Activated CD4-positive, alpha-beta memory T cell treated with anti-CD3 and anti-CD28 coated beads, Interleukin-2, amount 10 ng/mL, durations not matched to agents 7 days and 5 days (primary cell): ENCODE measurements at places on chromosomes 12 and 14. TPM values are rescaled to one million over a fixed set of nuclear protein-coding genes. Genes with fewer than 3 reads are reported as not detected.
A peak's percentile ranks its signal among the peaks of the same experiment; 100 is the strongest.

GRCh38 chr12:116538682-116539305, 20.4 kb upstream of the MAP1LC3B2 start:
- H3K36me3 ChIP-seq = no peaks in the 10 kb centered on the region
- no peak overlapping the region for H3K4me3 ChIP-seq
- H3K27me3 ChIP-seq = peaks cover 7% of the 10 kb centered on the region

Gene RERGL
- not detected for total RNA-seq

DNA sequence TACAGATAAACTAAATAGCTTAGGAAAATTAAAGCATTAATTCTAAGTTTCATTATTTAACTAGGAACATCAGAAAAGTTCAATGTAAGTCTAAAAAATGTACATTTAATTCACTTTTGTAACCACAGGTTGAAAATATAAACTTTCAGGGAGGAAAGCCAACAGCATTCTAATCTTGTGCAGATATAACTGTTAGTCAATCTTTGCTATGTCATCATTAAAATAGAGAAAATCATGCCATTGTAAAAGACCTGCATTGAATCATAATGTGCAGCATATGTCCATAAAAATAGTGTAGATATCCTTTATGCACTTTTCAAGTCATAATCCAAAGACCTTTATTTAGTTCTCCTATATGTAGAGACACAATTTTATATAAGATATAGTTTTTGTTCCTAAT, 207.3 kb downstream of the ALG10B start:
- no peaks in the 10 kb centered on the region for H3K4me1 ChIP-seq
- no peak overlapping the region for H3K27ac ChIP-seq
- H3K27me3 ChIP-seq = no peaks in the 10 kb centered on the region
- no peak for DNase-seq
- H3K4me3 ChIP-seq = no peak overlapping the region

GRCh38 chr14:32047791-32048190, 29.3 kb upstream of the ARHGAP5 start:
- H3K4me3 ChIP-seq = no peak overlapping the region
- no peaks in the 10 kb centered on the region for H3K36me3 ChIP-seq
- DNase-seq = no peak
- peaks cover 15% of the 10 kb centered on the region for H3K4me1 ChIP-seq
- H3K27me3 ChIP-seq = no peaks in the 10 kb centered on the region

DNA sequence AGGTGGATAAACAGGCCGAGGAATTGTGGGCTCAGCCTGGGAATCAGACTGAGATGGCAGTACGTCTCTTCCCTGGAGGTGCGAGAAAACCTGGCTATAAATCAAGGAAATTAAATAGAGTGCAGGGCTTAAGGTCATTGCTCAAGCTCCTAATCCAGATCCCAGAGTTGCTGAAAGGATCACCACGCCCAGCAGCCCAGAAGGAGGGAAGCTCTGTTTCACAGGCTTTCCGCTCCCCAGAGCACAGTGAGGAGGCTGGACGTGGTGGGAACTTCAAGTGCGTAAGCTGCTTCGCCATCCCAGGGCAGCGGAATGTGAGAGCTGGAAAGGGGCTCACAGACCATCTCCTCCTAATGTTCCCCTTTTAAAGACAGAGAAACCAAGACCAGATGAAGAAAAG, 651.6 kb upstream of the TBX3 start:
- H3K4me1 ChIP-seq = no peaks in the 10 kb centered on the region
- no peaks in the 10 kb centered on the region for H3K36me3 ChIP-seq
- no peak overlapping the region for H3K27ac ChIP-seq
- no peak overlapping the region for H3K4me3 ChIP-seq
- DNase-seq = no peak
- H3K27me3 ChIP-seq = no peaks in the 10 kb centered on the region

Gene DICER1
- total RNA-seq = 52.8 TPM

Gene LRTM2
- not detected for total RNA-seq

GRCh38 chr12:118908811-118909210, 72.5 kb upstream of the SRRM4 start:
- DNase-seq = no peak
- no peak overlapping the region for H3K27ac ChIP-seq
- H3K36me3 ChIP-seq = no peaks in the 10 kb centered on the region
- H3K4me3 ChIP-seq = no peak overlapping the region
- H3K27me3 ChIP-seq = no peaks in the 10 kb centered on the region

- H3K36me3 ChIP-seq = no peaks in the 10 kb centered on the region
- H3K4me3 ChIP-seq = peak overlapping the region; percentile 83
- peaks cover 43% of the 10 kb centered on the region for H3K4me1 ChIP-seq
These were observed 48.2 kb upstream of the PLXNC1 start for GRCh38 chr12:94100211-94100627.

GRCh38 chr12:130826151-130826801, 12.8 kb downstream of the STX2 start:
- no peaks in the 10 kb centered on the region for H3K27me3 ChIP-seq
- no peak overlapping the region for H3K4me3 ChIP-seq
- DNase-seq = peak; percentile 65
- peaks cover 17% of the 10 kb centered on the region for H3K4me1 ChIP-seq
- H3K36me3 ChIP-seq = peaks cover 18% of the 10 kb centered on the region

DNA sequence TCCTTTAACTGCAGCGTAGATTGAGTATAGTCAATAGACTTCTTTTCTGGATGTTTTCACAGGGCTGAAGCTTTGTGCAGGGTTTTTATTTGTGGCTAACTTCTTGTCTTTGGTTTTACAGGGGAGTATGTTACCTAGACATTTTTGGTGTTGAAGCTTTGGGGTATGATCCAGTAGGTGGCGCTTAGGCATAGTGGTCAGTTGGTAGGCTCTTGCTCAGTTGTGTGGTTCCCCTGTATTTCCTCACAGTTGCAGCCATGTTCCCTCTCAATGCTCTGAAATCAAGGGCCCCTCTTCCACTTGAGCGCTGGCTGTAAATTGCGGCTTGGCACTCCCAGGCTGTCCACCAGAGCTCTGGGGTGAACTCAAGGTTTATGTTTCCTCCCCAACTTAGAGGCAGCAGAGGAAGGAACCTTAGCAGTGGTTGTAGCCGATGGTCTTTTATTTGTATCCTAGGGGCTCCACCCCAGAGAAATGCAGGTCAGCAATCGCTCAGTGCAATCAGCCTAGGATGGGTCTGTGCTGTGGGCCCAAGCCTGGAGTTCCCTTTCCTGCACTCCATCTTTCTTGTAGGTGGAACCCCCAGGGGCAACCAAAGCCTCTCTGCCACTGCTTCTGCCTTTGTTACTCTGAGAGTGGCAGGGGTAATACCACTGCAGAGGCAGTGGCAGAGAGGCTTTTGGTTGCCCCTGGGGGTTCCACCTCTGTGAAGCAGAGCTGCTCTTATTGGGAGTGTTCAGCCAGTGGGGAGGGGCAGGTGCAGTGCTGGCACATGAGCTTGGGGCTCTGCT, 55.1 kb downstream of the CMAS start:
- no peak overlapping the region for H3K27ac ChIP-seq
- H3K27me3 ChIP-seq = peaks cover 4% of the 10 kb centered on the region
- H3K4me1 ChIP-seq = peaks cover 12% of the 10 kb centered on the region
- no peak overlapping the region for H3K4me3 ChIP-seq
- no peaks in the 10 kb centered on the region for H3K36me3 ChIP-seq

- H3K27me3 ChIP-seq = peaks cover 4% of the 10 kb centered on the region
- peaks cover 4% of the 10 kb centered on the region for H3K4me1 ChIP-seq
- H3K4me3 ChIP-seq = no peak overlapping the region
- DNase-seq = no peak
- no peaks in the 10 kb centered on the region for H3K36me3 ChIP-seq
- no peak overlapping the region for H3K27ac ChIP-seq
These were observed 227.3 kb upstream of the RTL1 start for GRCh38 chr14:101130861-101131260.

- H3K27me3 ChIP-seq = no peaks in the 10 kb centered on the region
- H3K36me3 ChIP-seq = peaks cover 65% of the 10 kb centered on the region
- H3K27ac ChIP-seq = no peak overlapping the region
- DNase-seq = no peak
- H3K4me3 ChIP-seq = peak overlapping the region; percentile 1
These were observed 91.9 kb downstream of the LGMN start for GRCh38 chr14:92656306-92657081.

Gene MOK
- total RNA-seq = 0.88 TPM

Gene OR6C2
- total RNA-seq = not detected

DNA sequence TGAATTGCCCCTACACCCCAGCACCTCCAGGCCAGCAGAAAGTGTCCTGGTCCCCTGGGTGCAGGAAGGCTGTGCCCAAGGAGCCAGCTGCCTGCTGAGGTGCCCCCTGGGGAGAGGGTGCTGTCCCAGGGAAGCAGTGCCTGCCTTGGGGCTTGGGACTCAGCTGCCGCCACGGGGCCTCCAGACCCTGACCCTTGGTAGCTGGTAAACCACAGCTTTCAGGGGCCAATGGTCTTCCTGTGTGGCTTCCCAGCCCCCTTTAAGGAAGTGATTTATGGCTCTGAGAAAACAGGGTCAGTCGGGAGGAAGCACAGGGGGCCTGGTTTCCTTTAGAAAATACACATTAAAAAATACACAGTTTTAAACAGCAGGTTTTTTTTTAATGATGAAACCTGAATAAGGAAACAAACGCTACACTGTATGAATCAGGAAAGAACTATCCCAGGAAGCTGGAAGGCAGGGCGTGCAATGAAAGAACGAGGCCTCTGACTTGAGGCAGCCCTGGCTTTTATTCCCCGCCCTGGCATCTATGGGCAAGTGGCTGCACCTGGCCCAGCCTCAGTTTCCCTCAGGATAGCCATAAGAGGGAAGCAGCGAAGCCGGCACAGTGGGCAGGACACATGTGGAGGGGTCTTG, 40.6 kb upstream of the EML1 start:
- H3K4me1 ChIP-seq = peaks cover 8% of the 10 kb centered on the region
- H3K4me3 ChIP-seq = no peak overlapping the region
- no peak for DNase-seq

DNA sequence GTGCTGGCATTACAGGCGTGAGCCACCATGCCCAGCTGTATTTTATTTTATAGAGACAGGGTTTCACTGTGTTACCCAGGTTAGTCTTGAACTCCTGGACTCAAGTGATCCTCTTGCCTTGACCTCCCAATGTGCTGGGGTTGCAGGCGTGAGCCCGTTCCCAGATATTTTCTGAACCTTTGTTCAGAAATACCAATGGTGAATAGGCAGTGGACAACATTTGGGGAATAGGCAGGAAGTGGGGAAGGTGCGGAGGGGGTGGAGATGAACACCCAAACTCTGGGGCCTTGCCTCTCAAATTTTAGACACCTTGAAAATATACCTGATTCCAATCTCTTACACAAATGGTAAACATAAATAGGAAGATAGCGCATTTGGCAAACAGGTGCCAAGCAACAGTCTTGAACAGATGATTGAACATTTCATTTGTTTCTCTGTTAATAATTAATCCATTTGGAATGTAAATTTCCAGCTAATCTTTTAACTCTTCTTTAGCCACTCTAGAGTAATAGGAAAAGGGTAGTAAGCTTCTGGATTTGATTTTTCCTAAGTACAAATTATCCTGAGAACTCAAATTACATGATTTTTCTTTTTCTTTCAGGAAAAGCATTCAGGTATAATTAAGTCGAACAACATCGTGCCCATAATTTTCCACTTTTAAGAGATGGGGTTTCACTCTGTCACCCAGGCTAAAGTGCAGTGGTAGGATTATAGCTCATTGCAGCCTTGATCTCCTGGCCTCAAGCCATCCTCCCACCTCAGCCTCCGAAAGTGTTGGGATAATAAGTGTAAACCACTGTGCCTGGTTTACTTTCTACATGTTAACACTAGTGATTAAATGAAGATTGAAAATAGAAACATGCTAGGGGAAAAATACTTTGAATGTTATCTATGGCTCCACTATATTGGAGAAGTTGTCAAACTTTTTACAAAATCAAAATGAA, 22.9 kb upstream of the RNF34 start:
- no peaks in the 10 kb centered on the region for H3K36me3 ChIP-seq
- no peak overlapping the region for H3K27ac ChIP-seq
- DNase-seq = no peak
- no peaks in the 10 kb centered on the region for H3K4me1 ChIP-seq
- no peak overlapping the region for H3K4me3 ChIP-seq

DNA sequence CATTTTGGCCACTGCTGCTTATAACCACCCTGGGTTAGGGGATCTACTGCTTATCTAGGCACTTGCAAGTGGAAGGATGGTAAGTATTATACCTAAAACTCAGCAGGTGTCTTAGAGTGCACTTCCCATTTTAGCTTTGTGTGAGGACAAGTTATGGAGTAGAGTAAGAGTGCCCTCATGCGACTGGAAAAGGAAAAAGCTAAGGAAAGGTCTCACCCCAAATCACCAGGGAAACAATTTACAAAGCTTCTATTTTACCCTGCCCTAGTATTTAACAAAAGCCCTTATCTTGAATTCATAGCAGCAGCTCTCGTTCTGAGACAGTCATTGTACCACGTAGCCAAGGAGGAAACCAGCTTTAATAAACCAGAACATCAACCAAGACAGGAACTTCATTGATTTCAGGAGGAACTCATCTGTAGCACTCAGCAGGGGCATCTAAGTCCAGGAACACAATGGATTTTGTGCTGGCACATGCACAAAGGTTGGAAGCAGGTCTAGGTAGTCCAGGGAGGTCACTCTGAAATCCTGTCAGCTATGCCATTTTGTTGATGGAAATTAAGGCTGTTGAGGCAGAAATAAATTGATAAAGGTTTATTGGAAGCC, 2.9 kb downstream of the RDH12 start:
- no peak overlapping the region for H3K4me3 ChIP-seq
- H3K36me3 ChIP-seq = no peaks in the 10 kb centered on the region
- H3K27ac ChIP-seq = no peak overlapping the region
- peak; percentile 30 for DNase-seq

DNA sequence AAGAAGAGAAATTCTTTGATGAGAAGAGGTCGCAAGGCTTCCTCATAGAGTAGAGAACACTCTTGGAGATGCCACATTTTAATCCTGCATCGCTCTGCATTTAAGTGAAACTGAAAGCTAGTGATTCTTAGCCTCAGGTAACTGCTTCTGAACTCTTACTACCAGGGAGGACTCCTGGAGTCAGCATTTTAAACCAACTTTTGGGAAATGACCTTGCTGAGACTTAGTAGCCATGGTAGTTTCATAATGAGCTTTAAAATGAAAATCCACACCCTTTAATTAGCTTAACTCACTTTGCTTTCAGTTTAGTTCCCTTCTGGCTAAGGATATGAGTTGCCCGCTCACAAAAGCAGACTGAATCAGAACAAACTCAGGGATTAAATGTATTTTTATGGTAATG, 80.3 kb downstream of the SYNE2 start:
- no peaks in the 10 kb centered on the region for H3K27me3 ChIP-seq
- no peak for DNase-seq
- peaks cover 6% of the 10 kb centered on the region for H3K36me3 ChIP-seq
- H3K4me3 ChIP-seq = peak overlapping the region; percentile 26
- peak overlapping the region; percentile 63 for H3K27ac ChIP-seq

GRCh38 chr14:59439256-59439965, 25.8 kb downstream of the GPR135 start:
- DNase-seq = no peak
- H3K27ac ChIP-seq = no peak overlapping the region
- no peak overlapping the region for H3K4me3 ChIP-seq
- no peaks in the 10 kb centered on the region for H3K27me3 ChIP-seq
- H3K4me1 ChIP-seq = no peaks in the 10 kb centered on the region
- H3K36me3 ChIP-seq = no peaks in the 10 kb centered on the region

Gene LRFN5
- total RNA-seq = not detected

- no peak for DNase-seq
- no peaks in the 10 kb centered on the region for H3K36me3 ChIP-seq
- H3K27me3 ChIP-seq = no peaks in the 10 kb centered on the region
- H3K4me1 ChIP-seq = no peaks in the 10 kb centered on the region
These were observed 84.3 kb downstream of the FZD10 start for GRCh38 chr12:130246560-130246959.

Gene TARBP2
- 28.0 TPM for total RNA-seq

Gene PTPN6
- total RNA-seq = 299 TPM
